ENCODE measurements at places on chromosomes 12 and 14.

DNA sequence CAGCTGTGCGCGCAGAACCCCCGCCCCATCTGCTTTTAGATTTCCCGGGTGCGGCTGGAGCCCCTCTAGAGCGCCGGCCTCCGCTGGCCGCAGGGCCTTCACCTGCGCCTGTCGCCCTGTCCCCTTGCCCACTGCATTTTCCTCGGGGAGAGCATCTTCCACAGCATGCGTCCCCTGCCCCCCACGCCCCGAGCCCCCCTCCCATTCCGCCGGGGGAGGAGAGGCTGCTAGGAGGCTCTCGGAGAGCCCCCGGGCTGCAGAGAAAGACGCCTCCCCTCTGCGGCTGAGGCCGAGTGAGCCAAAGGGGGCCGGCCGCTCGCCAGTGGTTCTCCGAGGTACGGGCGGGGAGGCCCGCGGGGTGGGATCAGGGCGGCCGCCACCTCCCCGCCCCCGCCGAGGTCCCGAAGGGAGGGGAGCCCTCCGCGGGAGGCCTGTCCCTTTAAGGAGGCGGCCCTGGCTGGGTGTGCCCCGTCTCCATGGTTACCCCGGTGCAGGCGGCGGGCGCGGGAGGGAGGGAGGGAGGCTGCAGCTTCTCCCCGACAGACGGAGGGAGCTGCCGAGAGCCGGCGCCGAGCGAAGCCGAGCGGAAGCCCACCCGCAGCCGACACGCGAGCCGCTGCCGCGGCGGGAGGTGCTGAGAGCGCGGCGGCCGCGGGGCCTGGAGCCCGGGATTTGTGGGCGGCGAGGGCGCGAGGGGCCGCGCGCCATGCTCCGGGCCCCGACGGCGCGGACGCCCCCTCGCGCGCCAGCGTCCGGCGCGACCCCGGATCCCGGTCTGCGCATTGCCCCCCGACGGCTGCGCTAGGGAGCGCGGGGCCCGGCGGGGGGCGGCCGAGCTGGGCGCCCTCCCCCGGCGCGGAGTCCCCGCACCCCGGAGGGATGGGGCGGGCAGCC lies at the start of gene KCNH3:
TSS of gene KCNH3 (plus strand) at position 521 of the 894 bp plus-strand sequence. CDS start 387 bp downstream, outside the sequence.
- DNase-seq = peak; percentile 86

DNA sequence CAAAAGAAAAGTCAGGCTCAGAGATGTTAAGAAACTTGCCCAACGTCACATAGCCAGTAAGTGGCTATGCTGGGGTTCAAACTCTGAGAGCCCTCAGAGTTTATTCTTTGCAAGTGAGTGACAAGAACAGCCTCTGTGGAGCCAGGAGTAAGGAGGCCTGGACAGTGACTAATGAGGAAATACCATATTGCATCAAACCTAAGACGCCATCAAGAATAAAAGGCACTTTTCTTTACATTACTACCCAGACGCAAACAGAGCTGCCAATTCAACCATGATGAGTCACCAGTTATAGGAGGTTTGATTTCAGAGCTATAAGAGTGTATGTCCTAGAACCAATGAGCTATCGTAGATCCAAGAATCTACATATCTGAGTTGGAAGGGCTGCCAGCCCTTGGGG lies 9.4 kb downstream of the TNFRSF1A start:
- no peak for DNase-seq

DNA sequence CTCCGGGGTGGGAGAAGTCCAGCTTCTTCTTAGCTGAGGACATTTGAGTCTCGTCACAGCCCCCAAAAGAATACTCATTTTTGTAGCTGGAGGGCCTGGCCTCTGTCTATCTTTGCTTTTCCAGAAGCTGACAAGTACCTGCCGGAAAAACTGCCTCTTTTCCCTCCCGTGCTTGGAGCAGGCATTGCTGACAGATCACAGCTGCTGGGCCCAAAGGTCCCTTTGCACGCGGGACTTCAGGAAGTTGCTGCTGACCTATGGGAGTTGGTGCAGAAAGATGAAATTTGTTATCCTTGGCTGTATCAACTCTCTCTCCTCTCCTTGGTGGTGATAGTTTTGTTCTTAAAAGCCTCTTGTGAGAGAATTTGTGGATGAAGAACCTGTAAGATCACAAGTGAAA lies 92.8 kb downstream of the PAPOLA start:
- DNase-seq = no peak

DNA sequence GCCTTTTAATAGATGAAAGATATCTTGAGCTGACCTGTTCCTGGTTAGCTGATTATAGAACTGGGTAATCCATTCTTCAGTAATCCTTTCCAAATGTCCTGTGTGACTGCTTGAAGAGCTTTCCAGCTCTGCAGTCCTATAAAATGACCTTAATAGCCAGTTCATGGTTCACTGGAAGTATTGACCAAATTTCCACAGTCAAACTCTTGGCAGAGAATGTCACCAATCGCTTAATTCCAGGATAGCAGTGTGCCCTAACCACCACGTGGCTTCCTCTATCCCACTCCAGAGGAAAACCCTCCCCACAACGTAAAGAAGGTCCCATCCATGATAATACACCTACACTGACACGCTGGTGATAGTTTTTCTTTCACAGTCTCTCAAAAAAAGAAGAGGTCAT lies 17.4 kb downstream of the PRKAB1 start:
- no peak for DNase-seq

GRCh38 chr14:82067221-82067875 lies 533.7 kb upstream of the SEL1L start:
- no peak for DNase-seq

GRCh38 chr14:74865156-74865555 lies 10.8 kb downstream of the PROX2 start:
- DNase-seq = no peak

DNA sequence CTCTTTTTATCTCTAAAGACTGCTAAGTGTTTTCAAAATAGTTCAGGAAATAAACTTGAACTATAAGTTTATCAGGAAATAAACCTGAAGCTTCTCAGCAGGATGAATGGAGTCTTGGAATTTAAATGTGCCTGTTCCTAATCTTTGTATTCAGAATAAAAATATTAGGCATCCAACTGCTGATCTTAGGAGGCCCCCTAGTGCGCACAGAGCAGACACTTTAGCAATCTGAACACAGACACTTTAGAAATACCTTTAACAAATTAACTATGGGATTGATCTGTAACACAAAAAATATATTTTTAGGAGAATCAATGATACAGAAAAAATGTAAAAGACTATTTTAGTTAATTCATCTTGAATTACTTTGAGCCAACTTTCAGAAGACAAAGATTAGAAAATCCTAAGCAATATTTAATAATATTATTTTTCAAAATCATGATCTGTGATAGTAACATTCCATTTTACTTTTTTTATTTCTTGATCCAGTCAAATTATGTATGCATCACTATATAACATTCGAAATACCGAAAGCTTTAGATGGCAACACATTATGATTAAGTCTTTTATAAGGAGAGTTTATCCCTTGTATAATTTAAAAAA lies 80.9 kb downstream of the SLC41A2 start:
- peak; percentile 15 for DNase-seq
